ENCODE measurements at places on chromosomes 13 and 19. TPM values are rescaled to one million over a fixed set of nuclear protein-coding genes. Genes with fewer than 3 reads are reported as not detected.

The SCGB2B2 gene
- total RNA-seq: not detected

The SLITRK5 gene
- total RNA-seq: not detected

The ZNF575 gene
- 3.7 TPM for total RNA-seq

The MEIOSIN gene
- not detected for total RNA-seq

The ICAM4 gene
- 0.89 TPM for total RNA-seq

DNA sequence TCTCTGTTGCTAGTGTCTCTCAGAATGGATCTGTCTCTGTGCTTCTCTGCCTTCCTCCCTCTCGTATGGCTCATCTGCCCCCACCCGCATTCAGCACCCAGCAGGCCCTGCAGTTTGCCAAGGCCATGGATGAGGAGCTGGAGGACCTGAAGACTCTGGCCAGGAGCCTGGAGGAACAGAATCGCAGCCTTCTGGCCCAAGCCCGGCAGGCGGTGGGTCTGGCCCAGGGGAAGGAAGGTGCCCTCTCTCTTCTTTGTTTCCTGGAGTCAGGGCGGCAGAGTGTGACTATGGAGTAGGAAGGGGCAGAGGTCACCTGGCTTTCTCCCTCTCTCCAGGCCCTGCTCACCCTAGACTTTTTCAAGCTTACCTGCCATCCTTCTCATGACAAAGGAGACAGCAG, 10.9 kb downstream of the KASH5 start:
- no peak for DNase-seq

- no peak for DNase-seq
Observed at GRCh38 chr13:53127373-53127772, 98.8 kb downstream of the OLFM4 start.

GRCh38 chr13:45974500-45974899, 78.0 kb downstream of the ZC3H13 start:
- DNase-seq: no peak

GRCh38 chr13:106261450-106261849, 274.0 kb downstream of the EFNB2 start:
- no peak for DNase-seq

- no peak for DNase-seq
Observed at GRCh38 chr13:29436721-29437280, 158.7 kb downstream of the SLC7A1 start.

- no peak for DNase-seq
Observed at GRCh38 chr19:35178701-35179100, 24.2 kb downstream of the FXYD5 start.

- DNase-seq: no peak
Observed at GRCh38 chr13:108316413-108316812, 46.9 kb downstream of the TNFSF13B start.

- DNase-seq: peak; percentile 75
Observed at GRCh38 chr19:56637976-56638555, 4.9 kb upstream of the SMIM17 start.

DNA sequence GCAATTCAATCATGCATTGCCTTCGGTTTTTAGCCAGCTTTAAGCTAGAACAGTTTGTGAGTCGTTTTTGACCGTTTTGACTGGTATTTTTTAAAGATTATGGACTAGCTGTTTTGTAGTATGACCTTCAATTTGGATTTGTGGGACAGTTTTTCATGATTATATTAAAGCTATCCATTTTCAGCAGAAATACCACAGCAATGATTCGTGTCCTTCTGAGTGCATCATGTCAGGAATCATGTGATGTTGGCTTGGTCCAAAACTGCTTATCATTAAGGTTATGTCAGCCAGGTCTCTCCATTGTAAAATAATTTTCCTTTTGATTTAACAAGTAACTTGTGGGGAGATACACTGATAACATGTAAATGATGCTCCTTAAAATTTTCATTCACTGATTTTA, 229.0 kb downstream of the POSTN start:
- no peak for DNase-seq

- no peak for DNase-seq
Observed at GRCh38 chr13:102881819-102882686, 36.2 kb downstream of the ERCC5 start.

DNA sequence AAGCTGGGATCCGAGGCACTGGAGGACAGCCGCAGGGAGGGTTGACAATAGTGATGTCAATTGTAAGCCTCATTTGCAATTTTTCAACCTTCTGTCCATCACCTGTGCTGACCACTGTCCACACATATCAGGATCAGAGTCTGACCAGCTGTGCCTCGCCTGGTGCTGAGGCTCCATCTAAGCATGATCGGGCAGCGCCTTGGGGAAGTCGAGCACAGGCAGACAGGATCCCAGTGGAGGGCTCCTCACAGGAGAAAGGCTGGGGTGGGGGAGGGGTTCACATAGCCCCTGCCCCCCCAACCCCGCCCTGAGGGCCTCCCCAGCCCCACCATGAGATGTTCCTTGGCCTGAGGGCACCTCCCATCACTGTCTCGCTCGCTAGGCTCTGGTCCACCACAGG, 60.3 kb downstream of the RAB20 start:
- no peak for DNase-seq

DNA sequence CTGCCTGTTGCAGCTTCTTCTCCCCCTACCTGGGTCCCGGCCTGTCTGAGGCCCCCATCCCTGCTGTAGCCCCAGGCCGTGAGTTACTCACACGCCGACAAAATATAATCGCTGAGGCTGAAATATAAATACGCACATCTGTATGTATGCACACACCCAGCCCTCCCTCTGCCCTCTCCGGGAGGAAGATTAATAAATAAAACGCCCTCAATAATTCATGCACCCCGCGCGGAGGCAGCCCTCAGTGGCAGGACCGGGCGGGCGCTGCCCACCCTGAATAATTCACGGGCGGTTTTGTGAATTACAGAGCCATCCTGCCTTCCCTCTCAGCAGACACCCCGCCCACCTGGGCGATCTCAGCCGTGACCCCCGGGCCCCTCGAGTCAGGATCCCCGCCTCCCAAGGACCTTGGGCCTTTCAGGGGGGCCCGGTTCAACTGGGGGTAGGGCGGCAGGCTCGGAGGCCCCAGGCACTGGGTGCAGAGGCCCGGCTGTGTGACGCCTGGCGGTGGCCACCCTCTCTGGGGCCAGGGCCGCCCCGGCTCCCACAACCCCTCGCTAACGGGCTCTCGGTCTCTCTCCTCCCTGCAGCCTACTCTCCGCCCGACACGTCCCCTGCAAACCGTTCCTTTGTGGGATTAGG, 24.2 kb downstream of the SMIM24 start:
- DNase-seq: no peak

DNA sequence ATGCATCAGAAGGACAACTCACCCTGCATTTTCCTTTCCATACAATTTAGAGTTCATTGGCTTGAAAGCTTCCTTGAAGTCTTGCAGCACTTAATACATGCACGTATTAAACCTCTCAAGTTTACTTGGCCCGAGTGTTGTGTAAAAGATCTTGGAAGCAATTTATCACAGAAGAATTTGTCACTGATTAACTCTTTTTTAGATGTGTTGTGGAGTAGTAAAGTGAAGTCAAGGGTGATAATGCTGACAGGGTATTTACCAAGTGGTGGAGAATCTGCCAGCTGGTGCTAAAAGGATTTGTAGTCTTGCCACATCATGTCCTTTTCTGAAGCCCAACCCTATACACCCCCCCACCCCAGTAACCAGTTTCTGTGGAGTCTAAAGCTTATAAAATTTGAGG, 421.0 kb upstream of the MIR17HG start:
- DNase-seq: no peak

All from activated CD8-positive, alpha-beta memory T cell treated with anti-CD3 and anti-CD28 coated beads, Interleukin-2, amount 10 ng/mL, durations not matched to agents 7 days and 5 days (primary cell).